ENCODE measurements at places on chromosomes 5 and 9. TPM values are rescaled to one million over a fixed set of nuclear protein-coding genes. Genes with fewer than 3 reads are reported as not detected.

Gene GMCL2
- polyA plus RNA-seq: 0.07 TPM

DNA sequence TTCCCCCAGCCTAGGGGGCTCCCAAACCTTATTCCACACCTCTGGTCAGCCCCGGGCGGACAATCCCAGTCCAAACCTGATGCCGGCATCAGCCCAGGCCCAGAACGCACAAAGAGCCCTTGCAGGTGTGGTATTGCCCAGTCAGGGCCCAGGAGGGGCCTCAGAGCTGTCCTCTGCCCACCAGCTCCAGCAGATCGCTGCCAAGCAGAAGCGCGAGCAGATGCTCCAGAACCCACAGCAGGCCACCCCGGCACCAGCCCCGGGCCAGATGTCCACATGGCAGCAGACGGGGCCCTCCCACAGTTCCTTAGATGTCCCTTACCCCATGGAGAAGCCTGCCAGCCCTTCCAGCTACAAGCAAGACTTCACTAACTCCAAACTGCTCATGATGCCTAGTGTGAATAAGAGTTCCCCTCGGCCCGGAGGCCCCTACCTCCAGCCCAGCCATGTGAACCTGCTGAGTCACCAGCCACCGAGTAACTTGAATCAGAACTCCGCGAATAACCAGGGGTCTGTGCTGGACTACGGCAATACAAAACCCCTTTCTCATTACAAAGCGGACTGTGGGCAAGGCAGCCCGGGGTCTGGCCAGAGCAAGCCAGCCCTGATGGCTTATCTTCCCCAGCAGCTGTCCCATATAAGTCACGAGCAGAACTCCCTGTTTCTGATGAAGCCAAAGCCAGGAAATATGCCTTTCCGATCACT, 27.6 kb upstream of the LTC4S start:
- no peak for DNase-seq

GRCh38 chr5:160133918-160134304, 14.7 kb upstream of the PWWP2A start:
- DNase-seq: no peak

DNA sequence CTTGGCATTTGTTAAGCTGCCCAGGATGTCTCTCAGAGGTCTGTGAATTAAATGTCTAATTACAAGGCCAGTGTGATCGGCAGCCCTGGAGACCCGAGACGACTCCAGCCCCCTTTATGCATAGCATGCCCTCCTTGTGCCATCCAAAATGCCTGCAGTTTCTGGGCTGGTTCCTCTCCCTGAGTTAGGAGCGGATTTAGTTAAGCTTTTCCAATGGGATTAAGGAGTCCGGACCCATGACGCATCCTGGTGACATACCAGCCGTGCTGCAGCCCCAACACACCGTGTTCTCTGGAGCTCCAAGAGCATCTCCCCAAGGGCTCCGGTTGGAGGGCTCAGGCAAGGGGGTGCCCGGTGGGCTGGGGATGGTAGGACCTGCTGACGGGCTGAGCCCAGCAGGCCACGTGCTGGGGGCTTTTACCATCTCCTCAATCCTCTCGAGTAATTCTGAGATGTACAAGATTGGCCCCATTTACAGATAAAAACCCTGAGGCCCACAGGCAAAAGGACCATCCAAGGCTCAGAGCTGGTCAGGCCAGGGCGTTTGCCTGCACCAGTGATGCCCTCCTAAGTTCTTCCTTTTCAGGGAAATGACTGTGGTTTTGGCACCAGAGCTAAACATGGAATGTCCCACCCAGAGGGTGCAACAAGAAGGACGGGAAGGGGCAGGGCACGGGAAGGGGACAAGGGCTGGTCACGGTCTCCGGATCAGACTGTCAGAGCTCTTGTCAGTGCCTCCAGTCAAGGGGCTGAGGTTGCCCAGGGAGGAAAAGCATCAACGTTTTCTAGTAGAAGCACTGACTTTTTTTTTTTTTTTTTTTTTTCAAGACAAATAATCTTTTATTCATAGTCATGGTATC, 82.6 kb upstream of the PHYKPL start:
- DNase-seq: no peak

All from right renal cortex interstitium (tissue), 3 donors.